ENCODE measurements at places on chromosomes 1 and 21. TPM values are rescaled to one million over a fixed set of nuclear protein-coding genes. Genes with fewer than 3 reads are reported as not detected.

DNA sequence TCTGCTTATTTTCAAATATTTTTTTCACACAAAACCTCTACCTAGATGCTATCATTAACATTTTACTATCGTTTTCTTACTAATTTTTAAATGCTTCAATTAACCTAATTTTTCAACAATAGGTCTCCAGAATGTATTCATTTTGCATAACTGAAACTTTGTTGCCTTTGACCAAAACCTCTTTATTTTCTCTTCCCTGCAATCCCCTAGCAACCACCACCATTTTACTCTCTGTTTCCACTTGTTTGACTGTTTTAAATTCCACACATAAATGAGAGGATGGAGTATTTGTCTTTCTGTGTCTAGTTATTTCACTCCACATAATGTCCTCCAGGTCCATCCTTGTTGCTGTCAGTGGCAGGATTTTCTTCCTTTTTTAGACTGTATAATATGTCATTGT is 9.5 kb upstream of the F13B start:
- no peak for DNase-seq

Gene S100A1
- 4.7 TPM for total RNA-seq

DNA sequence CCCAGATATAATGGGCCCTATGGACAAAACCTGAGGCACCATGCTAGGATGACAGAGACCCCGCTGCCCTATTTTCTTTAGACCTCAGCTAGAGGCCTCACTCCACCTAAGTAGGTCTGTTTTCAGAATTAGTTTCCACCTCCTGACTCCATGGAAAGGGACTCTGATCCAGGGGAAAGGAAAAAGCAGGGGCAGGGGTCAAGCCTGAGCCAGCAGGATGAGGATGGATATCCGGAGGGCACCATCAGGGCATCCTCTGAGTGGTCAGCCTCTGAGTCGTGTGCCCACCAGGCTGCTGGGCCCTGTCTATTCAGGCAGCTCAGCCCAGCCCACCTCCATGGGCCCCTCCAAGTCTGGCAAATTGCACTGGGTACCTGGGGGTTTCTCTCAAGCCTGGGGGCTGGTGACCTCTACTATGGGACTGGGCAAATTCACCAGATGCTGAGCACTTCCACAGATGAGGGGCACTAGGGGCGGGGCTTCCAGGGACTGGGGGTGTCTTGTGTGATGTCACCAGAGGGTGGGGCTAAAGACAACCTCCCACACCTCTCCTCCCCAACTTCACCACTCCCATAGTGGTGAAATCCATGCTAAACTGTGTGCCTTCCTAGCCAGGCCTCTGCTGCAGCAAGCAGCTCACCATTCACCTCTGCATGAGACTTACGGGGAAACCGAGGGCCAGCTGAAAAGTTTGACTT is 5.5 kb downstream of the PAQR7 start:
- DNase-seq = no peak

DNA sequence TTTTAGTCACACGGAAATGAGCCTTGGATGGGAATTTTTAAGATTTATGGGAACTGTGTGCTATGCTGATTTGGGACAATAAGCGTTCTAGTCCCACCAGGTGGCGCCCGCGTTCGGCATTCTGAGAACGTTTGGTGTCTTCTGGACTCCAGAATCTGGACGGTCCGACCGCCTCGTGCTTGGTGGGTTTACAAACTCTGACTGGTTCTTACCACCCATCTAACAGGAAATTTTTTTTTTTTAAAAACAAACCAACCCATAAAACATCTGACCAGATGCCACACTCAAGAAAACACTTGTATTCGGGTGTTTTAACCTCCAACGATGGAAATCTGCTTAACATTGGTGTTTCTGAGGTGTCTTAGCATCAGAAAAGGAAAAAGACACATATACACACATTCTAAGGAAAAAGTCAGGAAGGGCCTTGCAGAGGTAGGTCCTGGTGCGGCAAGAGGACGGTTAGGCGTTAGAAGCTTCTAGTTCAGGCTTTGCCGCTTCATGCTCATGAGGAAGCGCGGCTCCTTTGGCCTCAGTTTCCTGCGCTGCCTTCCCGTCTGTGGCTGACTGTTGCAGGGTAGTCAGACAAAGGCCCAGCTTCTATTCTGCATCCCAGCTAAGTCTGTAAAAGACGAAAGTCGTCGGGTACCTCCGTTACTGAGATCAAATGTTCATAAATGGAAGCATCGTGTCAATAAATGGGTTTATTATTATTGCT is 814 bp upstream of the DYRK3 start:
- DNase-seq = peak; percentile 96

GRCh38 chr1:161074676-161075368 is 5.1 kb upstream of the ARHGAP30 start:
- DNase-seq = no peak
